ENCODE measurements at places on chromosomes 7 and 10.

- no peak for DNase-seq
These were observed 21.8 kb downstream of the NKX6-2 start for GRCh38 chr10:132764108-132764507.

DNA sequence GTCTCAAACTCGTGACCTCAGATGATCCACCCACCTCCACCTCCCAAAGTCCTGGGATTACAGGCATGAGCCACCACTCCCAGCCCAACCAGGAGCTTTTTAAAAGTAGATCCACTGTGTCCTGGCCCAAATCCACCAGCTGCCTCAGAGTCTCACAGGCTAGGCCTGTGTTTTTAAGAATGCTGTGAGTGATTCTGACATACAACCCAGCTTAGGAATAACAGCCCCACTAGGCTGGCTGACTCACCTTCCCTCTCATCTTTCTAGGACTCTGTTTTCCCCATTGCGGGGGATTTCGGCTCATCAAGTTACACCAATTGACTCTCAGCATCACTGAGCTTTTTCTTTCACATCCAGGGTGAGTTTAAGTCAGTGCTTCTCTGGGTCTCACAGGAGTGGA is 207.6 kb downstream of the SKIDA1 start:
- DNase-seq: peak; percentile 81

DNA sequence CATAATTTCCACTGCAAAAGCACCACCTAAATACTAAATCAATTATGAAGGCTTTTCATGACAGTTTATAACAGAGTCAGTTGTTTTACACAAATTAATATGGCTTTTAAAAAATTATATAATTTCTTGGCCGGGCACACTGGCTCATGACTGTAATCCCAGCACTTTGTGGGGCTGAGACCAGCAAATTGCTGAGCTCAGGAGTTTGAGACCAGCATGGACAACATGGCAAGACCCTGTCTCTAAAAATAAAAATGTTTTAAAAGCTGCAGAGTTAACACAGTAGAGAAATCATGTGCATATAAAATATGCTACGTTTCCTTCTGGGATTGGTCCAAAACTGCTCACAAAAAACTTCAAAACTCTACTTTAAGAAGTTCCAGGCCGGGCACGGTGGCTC is 43.6 kb upstream of the EIF4H start:
- DNase-seq: no peak

GRCh38 chr10:2700626-2701305 is 366.6 kb upstream of the PFKP start:
- no peak for DNase-seq

DNA sequence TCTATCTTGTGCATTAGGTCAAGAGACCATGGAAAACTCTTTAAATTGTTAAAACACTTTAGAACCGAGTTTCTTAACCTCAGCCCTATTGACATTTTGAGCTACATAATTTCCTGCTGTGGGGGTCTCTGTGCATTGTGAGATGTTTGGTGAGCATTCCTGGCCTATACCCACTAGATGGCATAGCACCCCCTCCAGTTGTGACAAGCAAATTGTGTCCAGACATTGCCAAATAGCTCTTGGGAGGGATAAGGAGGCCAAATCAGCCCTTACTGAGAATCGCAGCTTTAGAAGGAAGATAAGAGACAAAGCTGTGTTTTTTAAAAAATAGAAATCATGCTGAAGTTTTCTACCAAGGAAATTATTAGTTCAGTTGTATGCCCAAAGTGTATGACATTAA is 1158.5 kb upstream of the C7orf33 start:
- DNase-seq: peak; percentile 49

- DNase-seq: no peak
These were observed 124.0 kb downstream of the IQUB start for GRCh38 chr7:123410273-123410904.

DNA sequence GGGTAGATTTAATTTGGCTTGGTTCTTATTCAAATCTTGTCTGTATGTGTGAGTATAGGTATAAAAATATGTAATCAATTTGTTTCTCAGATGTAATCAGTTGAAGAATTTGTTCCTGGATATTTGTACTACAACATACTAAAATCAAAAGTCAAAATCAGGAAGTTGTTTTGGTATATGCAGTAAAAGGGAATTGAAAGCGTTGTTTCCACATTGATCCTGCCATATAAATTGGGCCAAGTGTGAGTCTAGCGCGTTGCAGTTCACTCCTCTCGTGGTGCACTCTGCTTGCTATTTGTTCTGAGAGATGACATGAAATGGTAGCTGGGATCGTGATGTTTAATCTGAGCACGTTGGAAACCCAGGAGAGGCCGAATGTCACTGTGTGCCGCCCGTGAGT is 55.9 kb downstream of the SHH start:
- DNase-seq: no peak

- no peak for DNase-seq
These were observed 356.3 kb downstream of the DNAJB6 start for GRCh38 chr7:157693071-157693520.

GRCh38 chr10:25209618-25210017 is 34.8 kb downstream of the GPR158 start:
- no peak for DNase-seq

DNA sequence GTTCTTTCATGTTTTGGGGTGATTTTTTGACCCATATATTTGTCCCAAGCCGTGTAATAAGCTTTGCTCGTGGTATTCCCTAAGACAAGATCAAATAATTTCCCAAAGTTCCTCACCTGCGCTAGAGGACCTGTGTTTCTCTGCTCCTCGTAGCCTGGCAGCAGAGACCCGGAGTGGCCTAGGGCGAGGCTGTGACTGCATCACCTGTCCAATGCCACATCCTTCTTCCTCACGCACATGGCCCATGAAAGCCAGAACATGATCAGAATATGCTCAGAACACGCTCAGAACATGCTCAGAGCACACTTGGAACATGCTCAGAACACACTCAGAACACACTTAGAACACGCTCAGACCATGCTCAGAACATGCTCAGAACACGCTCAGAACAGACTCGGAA is 23.8 kb downstream of the EN2 start:
- DNase-seq: no peak

DNA sequence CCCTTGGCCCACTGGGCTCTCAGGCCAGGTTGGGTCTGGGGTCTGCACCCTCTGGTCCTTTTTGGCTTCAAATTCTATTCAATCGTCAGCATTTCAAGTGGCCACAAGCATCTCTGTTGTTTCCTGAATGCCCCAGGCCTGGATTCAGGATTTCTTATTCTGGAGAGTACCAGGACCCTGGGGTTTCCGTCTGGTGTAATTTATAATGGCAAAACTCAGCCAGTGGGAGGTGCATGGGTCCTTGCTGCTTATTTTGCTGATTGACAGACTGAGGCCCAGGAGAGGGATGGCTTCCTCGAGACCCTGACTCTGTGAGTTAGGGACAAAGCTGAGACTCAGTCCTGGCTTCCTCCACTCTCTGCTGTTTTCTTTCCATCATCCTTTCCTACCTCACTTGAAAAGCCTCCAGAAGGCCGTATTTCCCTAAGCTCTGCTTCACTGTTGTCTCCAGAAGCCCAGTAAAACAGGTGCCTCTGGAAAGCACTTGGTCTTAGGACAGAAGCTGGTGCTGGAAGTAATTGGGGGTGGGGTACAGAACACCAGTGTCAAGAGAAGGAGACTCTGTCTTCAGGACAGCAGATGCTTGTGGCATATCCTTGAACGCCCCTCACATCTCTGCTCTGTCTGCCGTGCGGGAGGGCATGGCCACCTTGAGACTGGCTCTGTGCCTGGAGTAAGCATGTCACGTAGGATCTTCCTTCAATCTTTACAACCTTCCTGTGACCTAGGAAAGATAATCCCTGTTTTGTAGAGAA is 39.4 kb upstream of the SH2D4B start:
- DNase-seq: no peak

- peak; percentile 29 for DNase-seq
These were observed 75.7 kb downstream of the NRCAM start for GRCh38 chr7:108380517-108380916.

- DNase-seq: no peak
These were observed 137.0 kb upstream of the RET start for GRCh38 chr10:42939685-42940366.

- DNase-seq: no peak
These were observed 104.1 kb upstream of the FERD3L start for GRCh38 chr7:19249281-19249680.

DNA sequence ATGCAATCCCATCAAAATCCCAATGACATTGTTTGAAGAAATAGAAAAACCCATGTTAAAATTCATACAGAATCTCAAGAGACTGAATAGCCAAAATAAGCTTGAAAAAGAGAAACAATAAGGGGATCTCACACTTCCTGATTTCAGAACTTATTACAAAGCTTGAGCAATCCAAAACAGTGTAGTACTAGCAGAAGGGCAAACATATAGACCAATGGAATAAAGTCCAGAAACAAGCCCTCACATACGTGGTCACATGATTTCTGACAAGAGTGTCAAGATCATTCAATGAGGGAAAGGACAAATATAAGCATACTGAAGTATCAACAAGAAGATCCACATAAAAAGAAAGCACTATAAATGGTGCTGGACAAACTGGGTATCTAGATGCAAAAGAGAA is 31.9 kb downstream of the MICU1 start:
- DNase-seq: no peak

GRCh38 chr10:2020836-2021235 is 283.5 kb upstream of the ADARB2 start:
- no peak for DNase-seq

GRCh38 chr10:78658645-78659597 is 409.8 kb upstream of the ZMIZ1 start:
- no peak for DNase-seq

DNA sequence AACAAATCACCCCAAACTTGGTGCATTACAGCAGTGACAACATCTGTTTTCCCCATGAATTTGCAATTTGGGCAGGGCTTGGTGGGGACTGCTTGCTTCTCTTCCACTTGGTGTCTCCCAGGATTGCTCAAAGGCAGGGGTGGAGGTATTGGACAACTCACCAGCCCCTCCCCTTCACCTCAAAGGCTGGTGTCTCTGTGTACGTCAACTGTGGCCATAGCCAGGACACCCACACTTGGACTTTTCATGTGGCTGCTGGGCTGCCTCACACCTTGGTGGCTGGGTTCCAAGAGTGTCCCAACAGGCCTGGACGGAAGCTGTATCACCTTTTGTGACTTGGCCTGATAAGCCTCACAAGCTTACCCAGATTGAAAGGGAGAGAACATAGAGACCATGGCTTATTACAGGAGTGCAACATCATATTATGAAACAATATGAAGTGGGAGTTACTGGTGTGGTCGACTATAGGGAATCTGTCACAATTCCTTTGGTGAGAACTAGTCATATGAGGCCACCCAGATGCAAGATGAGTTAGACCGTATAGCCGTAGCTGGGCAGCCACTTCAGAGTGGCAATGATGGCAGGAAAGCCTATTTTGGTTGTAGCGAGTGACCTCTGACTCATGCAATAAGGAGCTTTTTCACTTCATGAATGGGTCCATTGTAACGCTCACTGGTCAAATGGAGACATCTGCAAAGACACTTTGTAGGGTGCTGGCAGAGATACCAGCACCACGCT is 187.6 kb upstream of the ITGB1 start:
- no peak for DNase-seq

GRCh38 chr10:20004087-20004523 is 187.9 kb downstream of the PLXDC2 start:
- DNase-seq: no peak

DNA sequence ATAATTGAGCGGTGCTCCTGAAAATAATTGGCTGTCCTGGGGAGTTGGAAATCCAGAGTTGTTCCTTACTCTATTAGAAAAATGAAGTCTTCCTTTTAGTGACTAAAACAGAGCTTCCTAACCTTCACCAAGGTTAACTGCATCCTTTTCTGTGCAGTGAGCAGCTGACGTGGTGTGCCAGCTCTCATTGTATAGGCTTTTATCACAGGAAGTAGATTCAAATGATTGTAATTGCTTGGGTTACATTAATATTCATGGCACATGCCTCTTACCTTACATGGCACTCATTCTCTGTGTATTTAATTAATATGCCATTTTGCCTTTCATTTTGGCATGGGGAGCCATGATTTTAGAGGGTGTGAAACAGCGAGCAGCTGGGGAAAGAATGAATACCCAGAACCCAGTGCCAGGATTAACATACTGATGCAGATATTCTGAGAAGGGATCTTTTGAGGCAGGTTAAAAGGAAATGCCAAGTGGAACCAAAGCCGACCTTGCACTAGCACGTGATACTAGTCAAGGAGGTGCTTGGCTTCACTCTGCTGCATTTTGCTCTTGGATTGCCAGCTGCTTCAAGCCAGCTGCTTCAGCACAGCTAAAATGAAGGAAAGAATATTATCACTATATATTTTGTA is 115.3 kb downstream of the ST7 start:
- no peak for DNase-seq

GRCh38 chr7:14626076-14626475 is 276.5 kb downstream of the DGKB start:
- DNase-seq: no peak

- no peak for DNase-seq
These were observed 42.8 kb upstream of the AKR1C2 start for GRCh38 chr10:5046410-5046809.

GRCh38 chr10:63157845-63158624 is 24.9 kb downstream of the NRBF2 start:
- peak; percentile 85 for DNase-seq

DNA sequence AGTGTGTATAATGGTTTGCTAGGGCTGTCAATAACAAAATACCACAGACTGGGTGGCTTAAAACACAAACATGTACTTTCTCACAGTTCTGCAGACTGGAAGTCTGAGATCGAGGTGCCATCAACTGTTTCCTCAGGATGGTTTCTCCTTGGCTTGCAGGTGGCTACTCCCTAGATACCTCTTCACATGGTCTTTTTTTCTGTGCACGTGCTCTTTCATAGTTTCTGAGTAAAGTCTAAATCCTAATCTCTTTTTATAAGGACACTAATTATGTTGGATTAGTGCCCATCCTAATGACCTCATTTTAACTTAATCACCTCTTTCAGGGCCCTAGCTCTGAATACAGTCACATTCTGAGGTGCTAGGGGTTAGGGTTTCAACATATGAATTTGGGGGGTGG is 65.9 kb downstream of the AMPH start:
- no peak for DNase-seq

DNA sequence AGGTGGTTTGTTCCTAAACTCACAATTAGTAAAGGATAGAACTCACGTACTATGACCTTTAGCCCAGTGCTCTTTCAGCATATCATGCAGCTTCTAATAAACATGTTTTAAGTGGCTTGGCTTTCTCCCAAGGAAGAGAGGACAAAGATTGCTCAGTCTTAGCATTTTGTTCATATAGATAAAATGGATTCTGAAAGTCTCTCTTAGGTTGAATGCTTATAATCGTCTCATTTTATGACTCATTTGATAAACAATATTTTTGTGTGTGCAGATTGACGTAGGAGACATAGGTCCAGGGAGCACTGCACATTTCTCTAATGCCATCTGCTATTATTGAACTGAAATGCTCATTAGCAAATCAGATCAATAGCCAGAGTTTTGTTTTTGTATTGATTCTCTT is 44.8 kb downstream of the GNAT3 start:
- peak; percentile 61 for DNase-seq

GRCh38 chr10:79491143-79491835 is 21.0 kb upstream of the EIF5AL1 start:
- no peak for DNase-seq

- peak; percentile 76 for DNase-seq
These were observed 479 bp downstream of the PNPLA8 start for GRCh38 chr7:108525327-108525984.

Measured in HCEC 1CT (cell line).